ENCODE measurements at places on chromosomes 5 and 9.

- no peak for DNase-seq
These were observed 104.1 kb downstream of the ROR2 start for GRCh38 chr9:91845879-91846278.

GRCh38 chr5:71652349-71652748 is 65.2 kb downstream of the MCCC2 start:
- DNase-seq = no peak

- DNase-seq = no peak
These were observed 134.6 kb upstream of the RAPGEF1 start for GRCh38 chr9:131874447-131874846.

DNA sequence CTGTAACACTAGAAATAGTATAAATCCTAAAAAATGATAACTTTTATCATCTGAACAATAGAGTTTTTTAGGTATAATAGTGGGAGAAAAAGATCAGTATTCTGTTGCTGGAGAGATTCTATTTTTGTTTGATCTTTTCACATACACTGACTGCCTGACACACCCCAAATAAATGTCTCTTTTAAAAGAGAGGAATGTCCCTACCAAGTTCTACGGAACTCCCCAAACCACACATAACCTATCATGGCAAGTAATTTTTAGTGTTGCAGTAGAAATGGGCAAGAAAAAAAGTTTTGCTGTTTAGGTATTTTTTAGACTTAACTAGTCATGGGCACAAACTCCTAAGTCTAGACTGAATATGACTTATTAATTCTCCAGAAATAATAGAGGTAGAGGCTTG is 139.1 kb downstream of the ELAVL2 start:
- DNase-seq = no peak

GRCh38 chr9:34540827-34541226 is 18.0 kb upstream of the ENHO start:
- DNase-seq = no peak

DNA sequence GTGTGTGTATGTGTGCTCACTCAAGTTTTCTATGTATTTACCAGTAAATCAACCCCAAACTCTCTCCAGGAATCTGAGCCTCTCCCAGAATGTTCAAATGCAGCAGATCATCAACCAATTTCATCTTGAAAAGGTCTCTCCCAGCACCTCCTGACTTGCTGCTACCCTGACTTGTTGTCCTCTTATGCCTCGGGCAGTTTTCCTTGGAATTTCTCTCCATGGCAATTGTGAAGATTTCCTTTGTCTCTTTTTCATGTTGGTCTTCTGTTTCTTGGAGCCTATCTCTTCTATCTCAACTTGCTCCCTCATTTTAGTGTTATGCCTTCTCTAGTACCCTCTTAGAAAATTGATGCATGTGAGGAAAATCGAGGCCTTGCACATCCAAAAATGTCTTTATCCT is 303.6 kb upstream of the KIF2A start:
- no peak for DNase-seq

GRCh38 chr9:137156567-137157375 is 13.1 kb downstream of the LRRC26 start:
- no peak for DNase-seq

DNA sequence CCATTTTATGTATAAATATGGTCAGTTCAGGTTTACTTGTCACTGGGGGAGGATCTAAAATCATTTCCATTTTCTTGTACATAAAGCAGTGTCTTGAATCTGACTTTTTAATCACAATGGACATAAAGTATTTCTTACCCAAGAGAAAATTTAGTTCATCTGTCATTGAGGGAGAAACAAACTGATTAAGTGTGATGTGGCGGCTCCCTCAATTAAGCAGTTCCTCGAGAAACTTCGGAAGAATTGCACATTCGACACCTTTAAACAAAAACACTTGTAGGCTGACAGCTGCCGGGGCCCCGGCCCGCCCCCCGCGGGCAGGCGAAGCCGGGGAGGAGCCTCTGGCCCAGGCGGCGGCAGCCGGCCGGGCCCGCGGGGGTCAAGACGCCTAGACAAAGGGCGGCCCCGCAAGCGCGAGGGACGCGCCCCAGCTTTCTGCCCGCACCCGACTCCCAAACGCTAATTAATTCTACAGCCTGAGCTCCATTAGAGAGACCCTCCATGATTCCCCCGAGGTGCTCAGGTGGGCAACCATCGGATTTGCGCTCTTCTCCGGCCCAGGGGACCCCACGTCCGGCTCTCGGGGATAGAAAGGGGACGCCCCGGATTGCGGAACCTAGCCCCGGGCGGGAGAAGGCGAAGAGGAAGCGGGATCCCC is 750 bp downstream of the TRIM36 start:
- no peak for DNase-seq

GRCh38 chr9:109277451-109277850 is 43.4 kb downstream of the EPB41L4B start:
- DNase-seq = no peak

DNA sequence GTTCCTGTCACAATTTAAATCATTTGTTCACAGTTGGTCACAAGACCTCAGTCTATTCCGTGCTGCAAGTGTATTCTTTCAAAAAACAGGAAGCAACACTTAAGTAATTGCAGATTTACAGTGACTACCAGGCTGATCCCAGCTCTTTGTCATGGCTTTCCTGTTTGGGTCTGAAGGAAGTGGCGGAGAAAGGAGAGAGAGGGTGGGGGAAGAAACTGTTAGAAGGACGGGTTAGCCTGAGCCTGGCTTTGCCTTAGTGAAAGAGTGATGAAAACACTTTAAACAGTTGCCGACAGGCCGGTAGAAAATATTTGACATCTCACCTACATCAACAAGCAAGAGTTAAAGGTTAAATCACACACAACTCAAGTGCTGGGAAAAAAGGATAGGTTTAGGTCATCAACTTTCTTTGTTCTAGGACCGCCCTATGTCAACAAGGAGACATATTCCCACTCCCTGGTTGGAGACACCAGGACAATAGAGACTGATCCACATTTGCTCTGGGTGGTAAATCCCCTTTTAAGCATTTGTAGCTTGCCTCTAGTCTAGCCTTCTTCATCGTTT is 102.2 kb upstream of the DAB2 start:
- DNase-seq = no peak

DNA sequence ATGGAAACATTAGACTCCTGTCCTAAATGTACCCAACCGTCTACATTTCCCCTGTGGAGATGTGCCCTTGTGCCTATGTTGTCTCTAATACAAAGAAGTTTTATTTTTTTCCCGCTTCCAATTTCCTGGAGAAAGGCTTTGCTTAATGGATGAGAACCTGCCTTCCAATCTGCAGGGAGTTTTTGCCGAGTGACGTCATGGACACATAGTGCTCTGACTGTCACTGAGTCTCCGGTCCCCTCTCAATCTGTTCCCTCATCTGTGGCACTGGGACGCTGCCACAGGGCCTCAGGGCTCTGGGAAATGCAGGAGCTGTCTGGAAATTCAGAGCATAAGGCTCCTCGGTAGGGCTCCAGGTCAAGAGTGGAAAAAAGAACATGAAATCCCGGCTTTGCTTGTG is 144.8 kb downstream of the PDZD2 start:
- no peak for DNase-seq

DNA sequence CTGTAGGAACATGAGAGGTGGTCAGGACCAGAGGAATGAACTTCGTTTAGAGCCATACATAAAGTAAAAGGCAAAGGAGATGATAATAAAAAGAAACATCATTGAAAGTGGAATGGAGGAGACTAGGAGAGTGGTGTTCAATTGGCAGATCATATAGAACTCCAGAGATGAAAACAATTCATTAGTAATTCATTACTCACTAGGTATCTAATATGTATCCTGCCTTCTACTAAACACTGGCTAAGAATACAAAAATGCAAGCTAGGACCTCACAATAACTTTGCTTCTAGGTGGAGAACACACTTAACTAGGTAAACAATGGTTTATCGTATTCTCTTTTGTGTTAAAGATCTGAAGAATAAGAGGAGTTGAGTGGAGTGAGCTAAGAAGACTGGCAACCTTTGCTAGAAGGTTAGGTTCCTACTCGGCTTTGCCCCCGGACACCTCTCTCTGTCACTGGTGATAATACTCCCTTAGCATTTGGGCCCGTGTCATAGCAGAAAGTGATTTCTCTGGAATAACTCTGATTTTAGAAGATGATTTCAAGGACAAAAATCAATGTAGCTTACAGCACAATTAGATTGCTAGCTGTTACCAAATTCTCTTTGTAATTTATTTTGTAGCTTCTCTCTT is 88.6 kb upstream of the IFNE start:
- DNase-seq = no peak

- no peak for DNase-seq
These were observed 71.9 kb downstream of the MFAP3 start for GRCh38 chr5:154110716-154111115.

GRCh38 chr5:79795764-79796398 is 106.2 kb downstream of the CMYA5 start:
- peak; percentile 29 for DNase-seq

GRCh38 chr9:93003552-93004407 is 54.7 kb upstream of the SUSD3 start:
- DNase-seq = no peak

- DNase-seq = no peak
These were observed 77.7 kb downstream of the DNAH5 start for GRCh38 chr5:13866792-13867191.

GRCh38 chr9:84140535-84141101 is 160.0 kb downstream of the RMI1 start:
- DNase-seq = no peak

- no peak for DNase-seq
These were observed 565.0 kb downstream of the DMRTA1 start for GRCh38 chr9:23011669-23012068.

DNA sequence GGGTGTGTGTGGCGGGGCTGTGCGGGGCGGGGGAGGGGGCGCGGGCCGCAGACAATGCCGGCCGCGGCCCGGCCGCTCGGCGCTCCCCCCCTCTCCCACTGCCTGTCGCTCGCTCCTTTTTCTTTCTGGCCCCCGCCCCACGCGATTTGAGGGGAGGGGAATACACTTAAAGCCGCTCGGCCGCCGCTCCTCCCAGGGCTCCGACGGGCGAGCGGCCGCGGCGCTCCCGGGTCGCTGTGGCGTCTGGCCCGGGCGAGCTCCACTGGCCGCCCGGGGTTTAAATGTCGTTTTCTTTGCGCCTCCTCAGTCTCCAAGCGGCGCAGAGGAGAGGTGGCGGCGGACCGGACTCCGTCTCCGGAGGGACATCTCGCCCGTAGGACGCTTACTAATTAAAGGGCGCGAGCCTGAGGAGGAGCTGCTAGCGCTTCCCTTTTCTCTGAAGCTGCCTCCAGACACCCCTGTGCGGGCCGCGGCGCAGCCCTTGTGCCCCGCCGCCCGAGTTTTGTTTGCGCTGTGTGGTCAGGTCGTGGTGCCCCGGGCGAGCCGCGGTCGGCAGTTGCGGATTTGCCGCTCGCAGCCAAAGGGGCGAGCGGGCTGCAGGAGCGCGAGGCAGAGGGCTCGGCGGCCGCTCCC is 1.4 kb downstream of the ZSWIM6 start:
- no peak for DNase-seq
